ENCODE measurements at places on chromosomes 1 and 21.

DNA sequence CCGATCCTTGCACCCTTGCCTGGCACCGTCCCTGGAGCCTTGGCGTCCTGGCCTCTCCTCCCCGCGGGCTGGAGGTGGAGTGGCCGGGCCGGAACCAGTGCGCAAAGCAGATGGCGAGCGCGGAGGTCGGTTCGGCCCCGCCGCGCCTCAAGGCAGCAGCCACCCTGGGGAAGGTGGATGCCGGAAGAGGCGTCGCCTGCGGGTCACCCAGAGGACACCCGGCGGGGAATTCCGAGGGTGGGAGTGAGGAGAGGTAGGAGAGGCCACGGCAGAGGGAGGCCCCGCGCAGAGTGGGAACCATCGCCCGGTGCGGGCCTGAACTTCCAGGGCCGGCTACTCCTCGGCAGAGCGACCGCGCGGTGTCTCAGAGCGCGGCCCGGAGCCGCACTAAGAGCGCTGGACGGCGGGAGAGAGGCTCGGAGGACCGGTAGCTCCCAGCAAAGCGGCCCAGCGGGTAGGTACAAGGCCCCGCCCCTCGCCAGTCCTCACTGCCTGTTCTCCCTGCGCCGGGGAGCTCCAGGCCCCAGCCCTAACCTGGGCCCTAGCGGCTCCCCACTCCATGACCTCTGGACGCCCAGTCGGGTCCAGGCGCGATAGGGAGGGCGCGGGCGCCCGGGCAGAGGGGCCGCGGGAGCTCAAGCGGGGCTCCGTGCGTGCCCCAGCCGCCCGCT, at the start of gene RNF207:
TSS of gene RNF207 (plus strand) at position 271 of the 671 bp plus-strand sequence. CDS start 417 bp downstream, outside the sequence.
- peak; percentile 80 for DNase-seq

- no peak for DNase-seq
Observed at GRCh38 chr1:92043621-92044020, 13.8 kb downstream of the EPHX4 start.

- no peak for DNase-seq
Observed at GRCh38 chr1:218079347-218079746, 205.7 kb upstream of the RRP15 start.

GRCh38 chr1:1776672-1777582, 1.3 kb downstream of the NADK start:
- no peak for DNase-seq

GRCh38 chr1:58585166-58585565, 8.1 kb upstream of the TACSTD2 start:
- no peak for DNase-seq

DNA sequence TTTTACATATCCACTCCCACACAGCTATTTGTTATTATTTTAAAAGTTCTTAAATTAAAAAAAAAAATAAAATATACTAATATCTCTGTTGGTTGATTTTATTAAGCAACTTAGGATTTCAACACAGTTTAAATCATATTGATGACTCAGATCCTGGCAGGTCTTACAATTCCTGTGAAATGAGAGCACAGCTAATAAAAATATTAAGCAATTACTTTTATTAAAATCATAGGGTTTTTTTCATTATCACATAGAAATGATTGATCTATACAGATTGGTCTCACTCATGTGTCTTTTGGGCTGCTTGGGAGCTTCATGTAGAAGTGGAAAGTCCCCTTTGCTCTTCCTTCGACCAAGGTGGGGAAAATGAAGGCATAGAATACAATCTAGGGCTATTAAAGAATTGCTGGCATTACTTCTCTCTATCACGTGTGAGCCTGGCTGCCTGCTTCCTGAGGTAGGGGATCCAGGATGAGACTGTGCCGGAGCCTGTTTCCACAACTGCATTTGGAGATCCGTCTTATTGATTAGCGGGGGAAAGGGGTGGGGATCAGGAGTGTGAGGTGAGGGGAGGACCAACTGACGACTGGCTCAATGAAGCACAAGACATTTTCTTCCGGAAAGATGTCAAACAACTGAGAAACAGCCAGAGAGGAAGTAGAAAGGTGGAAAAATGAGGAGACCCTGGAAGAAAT, 858.0 kb downstream of the USP25 start:
- no peak for DNase-seq

DNA sequence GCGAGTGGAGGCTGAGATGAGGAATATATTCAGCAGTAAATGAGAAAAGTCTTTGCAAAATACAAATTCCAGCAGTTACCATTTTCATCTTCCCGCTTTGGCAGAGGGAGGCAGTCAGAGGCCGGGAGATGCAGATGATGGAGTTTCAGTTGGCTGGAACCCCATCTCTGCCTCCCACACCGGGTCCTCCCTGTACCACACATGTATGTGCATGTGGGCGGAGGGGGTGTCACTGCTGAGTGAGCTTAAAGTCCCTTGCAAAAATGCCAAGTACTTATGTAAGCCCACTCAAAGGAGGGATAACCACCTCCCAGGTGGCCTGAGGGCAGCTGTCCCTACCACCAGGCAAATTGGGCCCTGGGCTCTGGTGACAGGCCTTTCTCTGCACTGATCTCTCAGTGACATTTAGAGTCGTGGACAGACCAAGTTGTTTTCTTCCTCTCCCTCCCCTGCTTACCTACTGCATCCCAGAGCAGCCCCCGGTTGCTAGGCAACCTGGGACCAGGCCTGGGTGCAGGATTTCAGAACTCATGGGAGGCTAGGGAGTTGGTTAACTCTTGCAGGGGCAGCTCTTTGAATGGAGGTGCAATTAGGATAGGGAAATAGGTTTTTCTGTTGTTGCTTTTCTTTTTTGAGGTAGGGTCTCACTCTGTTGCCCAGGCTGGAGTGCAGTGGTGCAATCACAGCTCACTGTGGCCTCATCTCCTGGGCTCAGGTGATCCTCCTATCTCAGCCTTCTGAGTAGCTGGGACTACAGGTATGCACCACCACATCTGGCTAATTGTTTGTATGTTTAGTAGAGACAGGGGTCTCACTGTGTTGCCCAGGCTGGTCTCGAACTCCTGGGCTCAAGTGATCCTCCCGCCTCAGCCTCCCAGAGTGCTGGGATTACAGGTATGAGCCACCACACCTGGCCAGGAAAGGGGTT, 17.1 kb upstream of the UBXN10 start:
- no peak for DNase-seq

- DNase-seq, result no peak
Observed at GRCh38 chr1:160251011-160251410, 11.3 kb downstream of the DCAF8 start.

GRCh38 chr1:54215523-54215922, 15.6 kb downstream of the MRPL37 start:
- DNase-seq, result no peak

DNA sequence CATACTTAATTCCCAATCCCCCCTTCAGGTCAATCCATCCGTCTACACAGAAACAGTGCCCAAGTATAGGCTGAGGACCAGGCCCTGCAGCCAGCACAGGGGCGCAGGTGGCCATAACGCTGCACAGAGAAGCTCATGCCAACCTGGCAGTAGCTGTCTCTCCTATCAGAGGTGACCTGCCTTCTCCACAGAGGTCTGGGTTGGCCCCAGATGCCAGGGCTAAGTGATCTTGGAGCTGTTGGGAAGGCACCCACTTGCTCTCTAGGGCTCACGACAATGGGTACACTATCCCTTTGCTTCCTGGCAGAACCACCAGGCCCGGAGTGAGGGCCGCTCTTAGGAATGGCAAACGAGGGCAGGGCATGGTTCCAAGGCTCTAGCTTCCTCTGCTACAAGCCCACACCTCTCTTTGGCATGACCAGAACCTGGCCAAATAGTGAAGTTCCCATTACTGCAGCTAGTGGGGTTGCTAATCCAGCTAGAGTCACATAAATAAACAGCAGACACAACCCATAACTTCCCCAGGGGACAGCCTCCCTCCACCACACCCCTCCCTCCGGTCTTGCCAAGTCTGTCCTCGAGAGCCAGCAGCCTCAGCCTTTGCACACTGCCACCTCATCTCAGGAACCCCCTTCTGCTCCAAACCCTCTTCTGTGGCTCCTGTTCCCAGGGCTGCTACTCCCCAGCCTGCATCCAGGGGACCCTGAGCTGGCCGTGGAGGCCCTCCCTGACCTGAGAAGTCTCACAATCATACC, 113.0 kb downstream of the GLIS1 start:
- peak; percentile 2 for DNase-seq

DNA sequence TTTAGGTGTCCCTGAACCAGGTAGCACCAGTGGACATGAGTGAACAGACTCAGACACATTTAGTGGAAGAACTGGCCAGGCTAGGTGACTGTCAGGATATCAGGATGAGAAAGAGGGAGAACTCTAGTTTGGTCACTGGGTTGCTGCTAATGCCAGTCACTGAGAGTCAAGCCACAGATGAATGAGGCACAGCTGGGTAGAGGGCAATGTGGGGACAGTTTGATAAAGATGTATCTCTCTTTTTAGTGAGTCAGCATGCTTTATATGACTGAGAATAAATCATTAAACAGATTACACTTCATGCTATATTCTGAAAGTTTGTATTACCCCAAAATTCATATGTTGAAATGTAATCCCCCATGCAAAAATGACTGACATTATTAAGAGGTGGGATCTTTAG, 87.1 kb downstream of the SELENOF start:
- no peak for DNase-seq

- peak; percentile 87 for DNase-seq
Observed at GRCh38 chr1:182629499-182630096, 25.4 kb upstream of the RGS16 start.

- peak; percentile 59 for DNase-seq
Observed at GRCh38 chr1:175192111-175192629, 406 bp downstream of the KIAA0040 start.

GRCh38 chr1:239389703-239390102, 3.3 kb downstream of the CHRM3 start:
- no peak for DNase-seq

- DNase-seq, result no peak
Observed at GRCh38 chr1:214446772-214447556, 104.4 kb downstream of the PTPN14 start.

GRCh38 chr1:221456918-221457317, 285.0 kb downstream of the DUSP10 start:
- DNase-seq, result no peak

DNA sequence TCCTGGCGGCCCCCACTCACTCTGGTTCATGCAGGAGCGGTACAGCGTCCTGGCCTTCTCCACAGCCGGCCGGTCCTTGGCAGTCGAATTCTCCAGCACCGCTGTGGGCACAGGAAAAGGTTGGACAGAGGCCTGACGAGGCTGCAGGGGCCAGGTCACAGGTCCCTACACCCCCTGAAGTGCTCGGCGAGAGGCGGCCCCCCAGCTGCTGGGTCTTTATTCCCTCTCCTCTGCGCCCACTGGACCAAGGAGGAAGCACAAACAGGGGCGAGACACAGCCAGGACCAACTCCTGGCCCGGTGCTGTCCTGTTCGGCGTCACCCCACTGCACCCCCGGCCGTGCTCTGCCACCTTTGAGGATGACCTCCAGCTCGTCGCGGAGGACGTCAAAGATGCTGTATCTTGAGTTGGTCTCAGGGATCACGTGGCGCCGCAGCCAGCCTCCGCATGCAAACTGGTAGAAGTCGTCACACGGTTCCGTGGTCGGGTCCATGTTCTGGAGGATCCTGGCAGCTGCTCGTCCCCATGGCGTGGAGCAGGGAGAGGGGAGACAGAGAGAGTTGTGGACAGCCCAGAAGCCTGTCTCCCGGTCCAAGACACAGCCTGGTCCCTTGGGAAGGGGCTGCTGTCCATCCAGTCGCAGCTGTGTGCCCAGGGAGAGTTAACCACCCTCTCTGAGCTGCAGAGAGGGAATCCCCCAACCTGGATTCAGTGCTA, 22.9 kb downstream of the PRXL2B start:
- no peak for DNase-seq

DNA sequence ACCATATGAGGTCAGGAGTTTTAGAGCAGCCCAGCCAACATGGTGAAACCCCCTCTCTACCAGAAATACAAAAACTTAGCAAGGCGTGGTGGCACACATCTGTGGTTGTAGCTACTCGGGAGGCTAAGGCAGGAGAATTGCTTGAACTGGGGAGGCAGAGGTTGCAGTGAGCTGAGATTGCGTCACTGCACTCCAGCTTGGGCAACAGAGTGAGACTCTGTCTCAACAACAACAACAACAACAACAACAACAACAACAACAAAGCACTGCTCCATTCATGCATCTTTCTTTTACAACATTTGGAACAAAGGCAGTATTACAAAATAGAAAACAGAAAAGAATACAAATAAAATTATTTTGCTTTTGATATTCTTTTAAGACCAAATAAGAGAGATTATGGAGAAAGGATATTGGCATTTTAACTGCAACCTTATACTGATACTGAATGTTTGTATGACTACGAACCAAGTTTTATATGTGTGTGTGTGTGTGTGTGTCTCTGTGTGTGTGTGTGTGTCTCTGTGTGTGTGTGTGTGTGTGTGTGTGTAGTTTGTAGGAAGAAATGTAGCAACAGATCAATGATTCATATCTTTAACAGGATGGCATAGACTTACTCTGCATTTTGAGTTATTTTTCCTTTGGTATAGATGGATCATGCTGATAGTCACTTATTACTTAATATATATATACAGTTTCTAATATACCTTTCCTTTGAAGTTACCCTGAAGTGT, 24.6 kb downstream of the ATF6 start:
- no peak for DNase-seq

DNA sequence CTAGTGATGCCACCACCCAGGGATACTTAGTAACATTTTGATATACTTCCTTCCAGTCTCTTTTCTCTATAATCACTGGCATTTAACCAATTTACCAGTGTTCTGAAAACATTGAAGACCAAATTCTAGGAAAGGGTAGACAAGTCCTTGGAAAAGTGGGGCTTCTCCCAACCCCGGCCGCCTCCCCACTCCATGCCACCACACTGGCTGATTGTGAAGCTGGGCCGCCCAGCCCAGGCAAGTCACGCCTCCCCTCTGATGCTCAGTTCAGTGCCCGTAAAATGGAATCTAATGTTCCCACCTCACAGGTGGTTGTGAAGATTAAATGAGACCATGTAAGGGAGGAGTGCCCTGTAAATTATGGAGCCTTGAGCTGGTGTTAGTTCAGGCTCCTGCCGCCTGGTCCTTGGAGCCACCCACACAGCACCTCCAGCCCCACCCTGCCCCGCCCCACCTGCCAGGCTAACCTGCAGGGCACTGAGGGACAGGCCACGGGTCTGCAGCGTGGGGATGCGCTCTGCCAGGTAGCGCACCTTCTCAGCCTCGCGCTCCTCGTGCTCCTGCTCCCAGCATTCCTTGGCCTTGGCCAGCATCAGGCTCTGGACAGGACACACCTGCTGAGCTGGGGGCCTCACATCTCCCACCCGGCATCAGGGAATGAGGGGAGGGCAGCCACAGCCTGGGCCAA, 7.3 kb downstream of the TNNI1 start:
- DNase-seq, result no peak

GRCh38 chr1:99768524-99769245, 2.2 kb upstream of the FRRS1 start:
- DNase-seq, result no peak

- no peak for DNase-seq
Observed at GRCh38 chr1:24992124-24992760, 62.2 kb upstream of the RUNX3 start.

- no peak for DNase-seq
Observed at GRCh38 chr1:107680579-107680985, 284.4 kb downstream of the VAV3 start.

DNA sequence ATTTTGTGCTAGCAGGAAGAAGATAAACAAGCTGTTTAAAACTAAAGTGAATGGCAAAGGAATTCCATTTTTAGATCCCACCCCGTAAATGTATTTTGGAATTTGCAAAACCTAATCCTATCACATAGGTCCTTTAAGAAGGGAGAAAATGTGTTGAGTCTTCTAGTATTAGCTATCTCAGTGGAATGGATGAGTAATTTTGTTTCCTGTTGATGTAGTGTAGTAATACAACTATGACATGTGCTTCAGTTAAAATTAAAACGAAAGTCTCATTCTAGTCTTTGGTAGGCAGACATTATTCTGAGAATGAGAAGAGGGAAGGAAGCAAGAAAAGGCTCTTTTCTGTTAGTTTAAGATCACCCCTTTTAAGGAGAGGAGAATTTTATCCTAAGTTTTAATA, 265.9 kb upstream of the C1orf105 start:
- DNase-seq, result no peak
